Hematopoietic multipotent progenitor cell treated with erythropoietin and hydrocortisone succinate and interleukin-3 and kit ligand, for 15 days (in vitro differentiated cells): ENCODE measurements at places on chromosomes 16 and 17.

DNA sequence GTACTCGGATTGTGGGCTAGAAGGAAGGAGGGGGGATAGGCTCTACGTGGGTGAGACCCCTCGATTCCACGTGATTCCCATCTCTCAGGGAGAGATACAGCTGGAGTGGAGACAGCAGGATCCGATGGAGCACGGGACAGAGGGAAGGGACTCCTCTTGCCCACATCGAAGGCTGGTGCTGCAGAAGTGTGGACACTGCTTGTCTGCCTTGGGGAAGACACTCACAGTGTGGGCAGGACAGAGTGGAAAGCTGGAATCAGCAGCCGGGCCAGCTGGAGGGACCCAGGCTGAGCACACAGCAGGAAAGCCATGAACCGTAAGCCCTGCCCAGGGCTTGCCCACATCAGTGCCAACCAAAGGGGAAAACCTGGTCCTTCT lies 42.1 kb upstream of the RPH3AL start:
- no peak for DNase-seq

DNA sequence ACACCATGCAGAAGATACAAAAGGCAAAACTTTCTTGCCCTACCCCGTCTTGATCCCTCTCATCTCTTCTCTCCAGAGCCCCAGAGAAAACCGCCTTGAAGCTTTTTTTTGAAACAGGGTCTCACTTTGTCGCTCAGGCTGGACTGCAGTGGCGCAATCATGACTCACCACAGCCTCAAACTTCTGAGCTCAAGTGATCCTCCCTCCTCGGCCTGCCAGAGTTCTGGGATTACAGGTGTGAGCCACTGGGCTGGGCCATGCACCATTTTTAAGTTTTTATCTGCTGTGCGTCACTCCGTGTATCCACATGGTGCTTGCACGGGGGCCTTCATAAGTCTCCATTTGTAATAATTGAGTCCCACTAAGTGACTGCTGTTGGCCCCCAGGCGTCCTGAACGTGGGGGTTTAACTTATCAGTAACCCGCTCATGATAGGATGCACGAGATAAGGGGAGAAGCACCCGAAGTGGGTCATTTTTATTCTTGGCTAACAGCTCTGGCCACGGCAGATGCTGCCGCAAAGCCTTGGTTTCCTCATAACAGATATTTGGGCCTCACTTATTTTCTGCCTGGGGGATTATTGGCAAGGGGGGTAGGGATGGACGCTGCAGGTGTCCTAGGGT lies 8.6 kb downstream of the DNAH17 start:
- no peak for DNase-seq

DNA sequence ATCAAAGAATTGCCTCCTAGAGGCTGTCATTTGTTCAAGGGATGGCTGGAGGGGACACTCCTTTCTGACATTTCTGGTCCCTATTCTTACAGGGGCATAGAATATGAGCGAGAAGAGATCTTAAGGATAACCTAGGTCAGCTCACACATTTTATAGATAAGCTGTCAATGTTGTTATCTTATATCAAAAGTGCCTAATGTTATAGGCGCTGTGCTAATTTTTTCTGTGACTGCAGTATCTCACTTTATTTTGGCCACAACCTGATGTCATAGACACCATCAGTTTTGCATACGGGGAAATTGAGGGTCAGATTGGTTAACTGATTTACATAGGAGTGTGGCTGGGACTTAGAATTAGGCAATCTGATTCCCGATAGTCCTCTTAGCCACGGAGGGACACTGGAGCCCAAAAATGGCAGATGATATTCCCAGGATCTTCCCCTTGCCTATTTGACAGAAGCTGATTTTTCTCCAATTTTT lies 1.2 kb downstream of the CPD start:
- DNase-seq, result no peak

- no peak for DNase-seq
Measured at GRCh38 chr17:49148171-49148570, 15.6 kb downstream of the B4GALNT2 start.

DNA sequence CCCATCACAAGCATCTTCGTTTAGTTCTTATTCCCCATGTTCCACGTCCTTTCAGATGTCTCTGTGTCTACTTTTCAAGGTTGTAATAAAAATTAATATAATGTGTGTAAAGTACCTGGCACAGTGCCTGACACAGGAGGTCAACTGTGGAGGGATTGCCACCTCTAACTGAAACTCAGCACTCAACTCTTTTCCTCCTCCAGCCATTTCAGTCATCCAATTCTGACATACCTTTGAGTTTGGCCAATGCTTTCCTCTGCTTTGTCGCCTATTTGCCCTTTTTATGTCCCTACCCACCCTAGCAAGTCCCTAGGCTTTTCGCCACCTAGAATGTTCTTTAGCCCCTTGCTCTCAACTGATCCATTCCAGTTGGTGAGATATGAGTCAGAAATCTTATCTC lies 1.6 kb downstream of the UBE2Z start:
- no peak for DNase-seq

GRCh38 chr16:65657556-65657955 lies 535.7 kb upstream of the CDH11 start:
- DNase-seq, result no peak

- no peak for DNase-seq
Measured at GRCh38 chr17:58338841-58339754, 10.5 kb upstream of the TSPOAP1 start.

DNA sequence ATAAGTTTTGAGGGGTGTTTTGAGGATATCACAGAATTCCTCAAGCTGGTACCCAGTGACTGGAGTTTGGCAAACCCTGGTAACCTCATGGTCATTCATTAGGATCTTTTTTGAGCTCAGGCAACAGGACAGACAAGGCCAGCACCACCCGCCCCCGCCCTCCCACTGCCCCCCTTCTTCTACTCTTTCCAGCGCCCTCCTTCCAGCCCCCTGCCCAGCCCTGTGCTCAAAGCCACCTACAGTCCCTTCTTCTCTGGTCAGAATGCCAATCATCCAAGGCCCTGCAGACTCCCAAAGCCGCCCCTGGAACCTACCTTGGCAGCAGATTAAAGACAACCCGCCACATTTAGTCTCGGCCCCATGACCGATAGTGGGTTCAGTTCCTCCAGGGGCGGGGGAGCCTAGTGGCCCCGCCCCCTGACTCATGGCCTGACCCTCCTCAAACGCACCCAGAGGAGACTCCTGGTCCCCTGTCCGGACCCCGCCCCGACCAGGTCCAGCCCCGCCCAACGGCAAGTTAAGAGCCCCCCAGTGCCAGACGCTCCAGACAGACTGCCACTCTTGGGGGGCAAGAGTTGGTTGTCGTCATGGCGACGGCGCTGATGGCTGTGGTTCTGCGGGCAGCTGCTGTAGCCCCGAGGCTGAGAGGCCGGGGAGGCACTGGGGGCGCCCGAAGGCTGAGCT lies at the start of gene NAGS:
Gene NAGS, plus strand, starts transcription at position 546 of the 684 bp plus-strand sequence. Its CDS starts 42 bp downstream, at position 588.
- no peak for DNase-seq

- DNase-seq, result no peak
Measured at GRCh38 chr17:44279346-44279665, 11.4 kb upstream of the SLC4A1 start.

DNA sequence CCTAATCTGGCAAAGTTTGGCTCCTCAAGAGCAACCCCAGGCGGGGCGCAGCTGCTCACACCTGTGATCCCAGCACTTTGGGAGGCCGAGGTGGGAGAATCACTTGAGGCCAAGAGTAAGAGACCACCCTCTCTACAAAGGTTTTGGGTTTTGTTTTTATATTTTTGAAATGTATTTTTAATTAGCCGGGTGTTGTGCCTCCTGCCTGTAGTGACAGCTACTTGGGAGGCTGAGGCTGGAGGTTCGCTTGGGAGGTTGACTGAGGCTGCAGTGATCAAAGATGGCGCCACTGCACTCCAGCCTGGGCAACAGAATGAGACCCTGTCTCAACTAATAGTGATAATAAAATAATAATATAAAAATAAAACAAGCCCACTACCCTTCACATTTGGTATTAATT lies 756 bp upstream of the USP7 start:
- DNase-seq, result no peak

DNA sequence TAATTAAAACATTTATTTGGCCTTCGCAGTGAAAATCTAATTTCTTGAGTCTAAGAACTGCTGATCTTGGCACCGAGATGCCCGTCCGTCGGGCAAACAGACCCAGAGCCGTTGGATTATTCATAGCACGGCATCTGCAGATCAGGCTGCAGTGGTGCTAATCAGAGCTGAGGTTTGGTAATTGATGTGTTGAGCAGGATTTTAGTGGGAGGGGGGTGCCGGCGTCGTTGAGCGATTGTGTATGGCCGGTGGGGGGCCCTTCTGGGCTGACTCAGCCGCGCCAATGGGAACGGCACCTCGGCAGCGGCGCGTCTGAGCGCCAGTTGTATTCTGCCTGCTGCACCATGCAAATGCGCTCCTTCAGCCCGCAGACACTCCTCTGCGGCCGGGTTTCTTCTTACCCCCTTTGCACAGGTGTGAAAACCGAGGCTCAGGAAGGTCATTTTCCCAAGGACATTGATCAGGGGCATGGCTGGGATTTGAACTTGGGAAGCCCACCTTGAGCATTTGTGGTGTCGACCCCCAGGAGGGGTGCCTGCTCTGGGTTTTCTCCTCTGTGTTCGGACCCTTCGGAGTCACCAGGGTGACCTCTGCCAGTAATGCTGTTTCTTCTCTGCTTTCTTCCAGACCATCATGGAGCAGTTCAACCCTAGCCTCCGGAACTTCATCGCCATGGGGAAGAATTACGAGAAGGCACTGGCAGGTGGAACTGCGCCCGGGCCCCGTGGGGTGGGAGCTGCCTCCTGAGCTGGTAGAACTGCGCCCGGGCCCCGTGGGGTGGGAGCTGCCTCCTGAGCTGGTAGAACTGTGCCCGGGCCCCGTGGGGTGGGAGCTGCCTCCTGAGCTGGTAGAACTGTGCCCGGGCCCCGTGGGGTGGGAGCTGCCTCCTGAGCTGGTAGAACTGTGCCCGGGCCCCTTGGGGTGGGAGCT lies 18.4 kb downstream of the BAIAP2 start:
- no peak for DNase-seq

- peak; percentile 91 for DNase-seq
Measured at GRCh38 chr17:73311781-73312641, at the start of gene CDC42EP4. CDC42EP4 (minus strand) TSS chr17:73312001; CDS start chr17:73286500, 25,501 bp downstream.

DNA sequence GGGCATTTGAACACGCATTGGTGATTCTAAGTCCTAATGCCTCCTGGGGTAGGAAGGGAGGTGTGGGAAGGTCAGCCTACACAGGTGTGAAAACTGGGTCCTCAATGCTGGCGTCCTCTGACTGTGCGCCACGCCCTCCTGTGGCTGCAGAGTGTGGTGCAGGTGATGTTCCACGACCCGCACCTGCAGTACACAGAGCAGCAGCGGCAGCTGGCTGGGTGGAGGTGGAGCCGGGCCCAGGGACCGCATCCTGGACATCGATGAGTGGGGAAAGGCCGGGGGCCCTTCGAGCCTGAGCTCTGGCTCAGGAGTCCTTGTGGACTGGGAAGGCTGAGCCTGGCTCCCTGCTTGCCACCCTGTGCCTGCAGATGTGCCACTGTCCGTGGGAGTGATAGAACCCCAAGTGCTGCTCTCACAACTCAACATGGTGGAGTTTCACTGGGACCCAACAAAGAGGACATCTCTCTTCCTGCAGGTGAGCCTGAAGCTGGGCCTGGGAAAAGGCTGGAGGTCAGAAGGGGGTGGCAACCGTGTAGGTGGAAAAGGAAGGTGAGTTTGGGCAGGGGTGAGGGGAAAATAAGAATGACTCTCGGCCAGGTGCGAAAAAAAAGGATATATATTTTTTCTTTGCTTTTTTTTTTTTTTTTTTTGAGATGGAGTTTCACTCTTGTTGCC lies 14.0 kb upstream of the STAC2 start:
- DNase-seq, result peak; percentile 32

DNA sequence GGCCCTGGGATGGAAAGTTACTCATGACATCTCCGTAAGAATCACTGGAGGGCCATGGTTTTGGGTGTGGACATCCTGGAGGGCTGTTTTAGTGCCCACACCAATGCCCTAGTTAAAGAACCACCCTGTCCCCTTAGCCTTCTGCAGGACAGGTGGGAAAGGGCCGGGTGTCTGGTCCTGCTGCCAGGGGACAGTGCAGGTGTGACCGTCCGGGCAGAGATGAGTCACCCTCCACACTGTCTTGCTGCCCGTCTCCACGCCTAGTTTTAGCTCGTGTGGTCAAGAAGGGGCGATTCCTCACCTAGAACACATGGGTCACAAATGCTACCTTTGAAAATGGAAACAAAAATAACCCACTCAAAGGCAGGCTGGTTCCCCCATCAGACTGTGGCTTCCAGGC lies 17.0 kb downstream of the CEP295NL start:
- DNase-seq, result no peak

GRCh38 chr16:50263940-50264929 lies 2.1 kb upstream of the ADCY7 start:
- DNase-seq, result peak; percentile 57

- DNase-seq, result no peak
Measured at GRCh38 chr17:10583834-10584233, 34.4 kb upstream of the MYH2 start.

DNA sequence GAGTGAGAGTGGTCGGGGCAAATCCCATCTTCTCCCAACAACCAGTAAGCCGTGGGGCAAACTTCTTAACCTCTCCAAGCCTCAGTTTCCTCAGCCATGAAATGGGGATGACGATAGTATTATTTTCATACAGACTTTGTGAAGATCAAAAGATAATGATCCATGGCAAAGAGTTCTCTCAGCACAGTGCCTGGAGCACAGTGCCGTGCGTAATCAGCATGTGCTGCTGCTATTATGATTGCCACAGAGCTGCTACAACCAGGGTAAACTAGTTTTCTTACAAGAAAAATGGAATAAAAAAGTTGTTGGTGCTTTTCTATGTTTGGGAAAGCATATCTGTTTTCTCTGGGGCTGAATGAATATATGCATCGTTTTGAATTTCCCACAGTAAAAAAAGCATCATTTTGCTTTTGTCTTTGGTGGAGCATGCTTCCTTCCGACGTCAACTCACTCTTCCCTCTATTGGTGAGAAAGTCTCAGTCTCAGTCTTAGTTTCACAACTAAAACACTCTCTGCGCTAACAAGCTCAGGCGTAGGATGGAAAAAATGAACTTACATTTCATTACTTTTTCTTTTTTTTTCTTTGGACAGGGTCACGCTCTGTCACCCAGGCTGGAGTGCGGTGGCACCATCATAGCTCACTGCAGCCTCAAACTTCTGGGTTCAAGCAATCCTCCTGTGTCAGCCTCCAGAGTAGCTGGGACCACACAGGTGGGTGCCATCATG lies 37.2 kb downstream of the CDK5R1 start:
- no peak for DNase-seq

DNA sequence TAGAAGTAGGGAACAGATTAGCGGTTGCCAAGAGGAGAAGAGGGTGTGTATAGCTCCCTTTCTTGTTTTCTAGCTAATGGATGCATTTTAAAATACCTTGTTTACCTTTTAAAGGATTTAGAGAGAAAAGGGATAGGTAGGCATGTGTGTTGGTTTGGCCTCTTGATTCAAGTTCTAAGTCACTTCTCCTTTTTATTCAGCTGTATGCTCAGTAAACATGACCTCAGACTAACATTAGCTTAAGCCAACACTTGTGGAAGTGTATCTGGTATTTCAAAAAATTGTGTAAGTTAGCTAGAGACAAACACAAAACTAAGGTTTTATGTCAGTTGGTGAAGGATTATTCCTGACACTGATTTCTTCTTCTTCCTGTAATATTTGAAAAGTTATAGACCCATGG lies 204.1 kb upstream of the NOG start:
- DNase-seq, result no peak

GRCh38 chr16:4660454-4661007 lies 32.8 kb upstream of the NUDT16L1 start:
- DNase-seq, result no peak

- DNase-seq, result no peak
Measured at GRCh38 chr16:17328932-17329331, 141.8 kb downstream of the XYLT1 start.
